NCI-H774 (cell line): ENCODE measurements at places on chromosomes 2 and 18.
A peak's percentile ranks its signal among the peaks of the same experiment; 100 is the strongest.

- DNase-seq, result no peak
These were observed 23.1 kb downstream of the PRPF40A start for GRCh38 chr2:152694161-152694661.

DNA sequence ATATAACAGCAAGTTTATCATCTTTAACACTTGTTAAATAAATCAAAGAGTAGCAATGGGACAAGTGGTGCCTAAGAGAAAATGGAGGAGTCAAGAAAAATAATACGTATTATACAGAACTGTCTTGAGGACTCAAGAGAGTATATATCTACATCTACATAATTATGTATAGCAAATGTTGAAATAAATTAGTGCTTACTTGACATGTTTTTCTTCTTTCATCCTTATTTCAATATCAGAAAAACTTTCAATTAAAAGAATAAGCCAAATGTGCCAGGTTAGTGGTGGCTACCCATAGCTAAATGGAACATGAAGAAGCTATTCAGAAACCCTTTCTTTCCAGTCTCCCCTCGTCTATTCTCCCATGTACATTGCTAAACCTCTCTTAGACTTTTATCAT is 267.3 kb upstream of the SPOPL start:
- DNase-seq, result no peak

DNA sequence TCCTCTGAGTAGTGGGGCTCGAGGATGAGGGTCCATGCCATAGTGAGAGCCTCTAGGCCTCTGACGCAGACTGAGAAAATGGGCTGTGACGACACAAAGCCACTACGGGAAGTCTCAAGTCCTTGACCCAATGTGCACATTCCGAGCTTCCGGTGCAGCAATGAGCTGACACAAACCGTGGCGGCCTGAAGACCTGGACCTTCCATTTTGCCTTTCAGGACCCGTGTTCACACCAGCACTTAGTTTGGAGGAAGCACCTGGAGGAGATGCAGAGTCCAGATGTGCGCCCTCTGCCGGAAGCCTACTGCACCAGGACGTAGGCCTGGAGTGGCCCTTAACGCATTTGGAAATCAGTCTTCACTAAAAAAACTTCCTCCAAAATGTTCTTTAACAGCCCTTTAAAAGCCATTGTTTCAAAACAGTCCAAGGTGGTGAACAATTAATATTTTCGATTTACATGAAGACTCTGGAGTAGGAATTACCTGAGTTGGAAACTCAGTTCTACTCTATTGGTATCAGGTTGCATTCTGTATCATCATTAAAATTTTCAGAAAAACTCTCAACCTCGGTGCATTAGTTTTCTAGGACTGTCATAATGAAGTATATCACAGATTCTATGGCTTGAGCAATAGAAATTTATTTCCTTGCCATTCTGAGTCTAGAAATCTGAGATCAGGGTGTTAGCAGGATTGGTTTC is 33.9 kb downstream of the BMP10 start:
- no peak for DNase-seq

- DNase-seq, result no peak
These were observed 44.5 kb downstream of the EML6 start for GRCh38 chr2:54767921-54768320.

DNA sequence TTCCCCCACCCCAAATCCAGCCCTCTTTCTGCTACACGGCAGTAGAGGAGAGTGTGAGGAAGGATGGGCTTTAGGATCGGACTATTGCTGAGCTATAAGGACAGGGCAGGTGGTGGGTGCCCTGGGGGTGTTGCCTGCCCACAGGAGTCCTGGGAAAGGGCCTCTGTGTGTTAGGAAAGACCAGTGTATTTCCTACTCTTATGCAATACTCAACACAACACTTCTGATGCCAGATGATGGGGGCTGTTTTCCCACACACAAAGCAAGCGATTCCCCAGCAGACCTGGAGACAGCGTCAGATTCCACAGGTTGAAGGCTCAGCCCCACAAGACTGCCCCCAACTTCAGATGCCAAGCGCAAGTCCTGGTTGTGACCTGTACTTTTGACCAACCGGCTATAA is 91.0 kb upstream of the LCLAT1 start:
- no peak for DNase-seq

DNA sequence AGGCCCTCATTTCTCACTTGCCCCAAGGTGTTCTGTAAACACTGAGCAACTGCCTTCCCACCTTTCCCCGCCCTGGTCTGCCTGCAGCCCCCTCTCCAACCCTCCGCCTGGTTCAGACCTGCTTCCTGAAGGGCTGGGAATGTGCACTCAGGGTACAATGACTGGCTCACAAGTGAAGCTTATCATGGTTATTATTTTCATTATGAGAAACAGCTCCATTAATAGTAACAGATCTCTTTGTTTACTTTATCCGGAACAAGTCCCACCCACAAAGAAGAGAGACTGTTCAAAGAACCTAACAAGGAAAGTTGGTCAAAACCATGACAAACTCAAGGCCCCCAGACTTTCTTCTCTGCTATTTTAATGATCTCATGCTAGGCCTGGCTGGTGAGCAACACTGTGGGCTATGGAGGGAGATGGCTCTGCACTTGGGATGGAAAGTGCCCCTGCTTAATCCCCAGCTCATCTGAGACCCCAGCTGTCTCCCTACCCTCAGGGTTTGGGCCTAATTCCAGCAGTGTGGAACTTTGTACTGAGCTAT is 36.7 kb downstream of the ARHGAP25 start:
- DNase-seq, result no peak

DNA sequence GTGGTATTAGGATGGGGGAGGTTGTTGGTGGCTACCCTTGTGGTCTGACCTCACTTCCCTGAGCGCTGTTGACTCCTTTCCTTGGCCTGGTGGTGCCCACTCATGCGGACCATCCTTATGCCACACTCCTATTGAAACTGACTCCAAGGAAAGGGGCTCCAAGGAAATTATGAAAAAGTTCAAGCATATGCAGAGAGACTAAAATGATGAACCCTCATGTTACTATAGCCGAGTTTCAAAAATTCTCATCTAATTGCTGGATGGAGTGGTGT is 96.2 kb upstream of the STPG4 start:
- no peak for DNase-seq

- no peak for DNase-seq
These were observed 122.8 kb downstream of the RAPGEF4 start for GRCh38 chr2:172858473-172858745.

DNA sequence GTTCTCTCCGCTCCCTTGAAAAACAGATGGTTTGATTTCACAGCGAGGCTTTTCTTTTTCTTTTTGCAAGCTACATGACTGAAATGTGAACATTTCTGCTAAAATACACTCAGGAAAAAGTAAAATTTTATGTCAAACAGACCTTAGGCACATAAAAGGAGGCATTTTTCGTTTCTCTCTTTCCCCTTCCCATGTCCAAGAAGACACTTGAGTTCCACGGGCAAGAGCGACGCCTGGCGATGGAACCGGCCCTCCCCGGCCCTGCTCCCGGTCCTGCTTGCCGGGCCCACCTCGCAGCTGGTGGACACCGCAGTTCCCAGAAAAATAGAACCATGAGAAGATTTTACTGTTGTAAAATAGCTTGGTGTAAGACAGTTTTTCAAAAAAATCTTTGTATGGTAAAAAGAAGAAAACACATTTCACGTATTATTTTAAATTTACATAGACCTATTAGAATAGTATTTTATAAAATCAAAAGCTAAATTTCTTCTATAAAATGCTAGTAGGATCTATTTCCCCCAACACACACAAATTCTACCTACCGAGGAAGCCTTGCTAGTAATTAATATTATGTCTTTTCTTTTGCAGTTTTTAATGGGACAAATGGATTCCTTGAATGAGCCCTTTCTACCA is 2.3 kb upstream of the ALKAL2 start:
- DNase-seq, result peak; percentile 55

- DNase-seq, result no peak
These were observed 279.3 kb downstream of the TSN start for GRCh38 chr2:122034777-122035176.

GRCh38 chr18:57836557-57836956 is 33.4 kb upstream of the ATP8B1 start:
- DNase-seq, result no peak

- no peak for DNase-seq
These were observed 208.5 kb upstream of the SPOPL start for GRCh38 chr2:138293045-138293444.

- DNase-seq, result no peak
These were observed 212.2 kb upstream of the RAB12 start for GRCh38 chr18:8397034-8397433.

DNA sequence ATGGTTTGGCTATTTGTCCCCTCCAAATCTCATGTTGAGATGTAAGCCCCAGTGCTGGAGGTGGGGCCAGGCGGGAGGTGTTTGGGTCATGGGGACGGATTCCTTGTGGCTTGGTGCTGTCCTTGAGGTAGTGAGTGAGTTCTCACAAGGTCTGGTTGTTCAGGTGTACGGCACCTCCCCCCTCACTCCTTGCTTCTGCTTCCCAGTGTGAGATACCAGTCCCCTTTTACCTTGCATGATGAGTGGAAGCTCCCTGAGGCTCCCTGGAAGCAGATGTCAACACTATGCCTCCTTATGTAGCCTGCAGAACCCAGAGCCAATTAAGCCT is 232.6 kb downstream of the LDLRAD4 start:
- no peak for DNase-seq

DNA sequence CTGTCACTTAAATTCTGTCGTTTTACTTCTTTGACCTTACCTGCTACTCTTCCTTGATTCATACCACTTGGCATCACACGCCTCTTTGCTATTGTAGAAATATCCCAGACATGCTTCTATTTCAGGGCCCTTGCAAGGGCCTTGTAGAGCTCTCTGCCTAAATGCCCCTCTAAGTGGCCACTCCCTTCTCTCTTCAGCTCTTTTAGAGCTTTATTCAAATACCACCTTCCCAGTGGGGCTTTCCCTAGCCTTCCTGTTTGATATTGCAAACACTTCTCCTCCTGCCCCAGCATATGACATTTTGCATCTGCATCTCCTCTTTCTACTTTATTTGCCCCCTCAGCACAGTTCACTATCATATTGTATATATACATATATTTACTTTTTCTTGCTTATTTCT is 54.0 kb downstream of the PELI1 start:
- DNase-seq, result no peak

DNA sequence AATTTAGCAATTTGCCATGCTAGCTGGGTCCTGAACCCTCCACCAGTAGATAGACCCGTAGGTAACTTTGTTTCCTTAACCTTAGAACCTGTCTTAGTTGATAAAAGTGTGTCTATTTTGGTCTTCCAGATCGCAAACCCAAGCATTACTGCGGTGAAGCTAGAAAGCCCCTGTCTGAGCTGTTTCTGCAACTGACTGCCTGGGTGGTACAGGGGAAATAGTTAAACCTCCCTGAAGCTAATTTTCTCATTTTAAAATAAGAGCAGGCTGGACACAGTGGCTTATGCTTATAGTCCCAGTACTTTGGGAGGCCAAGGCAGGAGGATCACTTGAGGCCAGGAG is 101.7 kb upstream of the MSH2 start:
- no peak for DNase-seq

DNA sequence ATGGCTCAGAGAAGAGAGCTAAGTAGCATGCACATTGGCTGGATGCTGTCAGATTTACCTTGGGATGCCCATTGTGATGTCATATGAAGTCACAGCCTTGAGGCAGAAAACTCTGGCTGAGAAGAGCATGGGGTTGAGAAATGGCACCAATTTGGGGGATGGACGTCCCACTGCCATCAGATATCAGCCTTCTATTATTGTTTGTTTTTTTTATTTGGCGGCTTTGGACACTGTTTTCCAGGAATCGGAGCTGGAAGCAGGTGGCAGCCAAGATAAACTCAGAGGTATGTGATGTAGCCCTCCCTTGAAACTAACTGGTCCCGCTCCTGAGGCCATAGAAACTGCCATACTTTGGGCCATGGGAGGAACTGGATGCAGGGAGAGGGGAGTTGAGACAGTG is 40.6 kb downstream of the GCKR start:
- DNase-seq, result no peak

DNA sequence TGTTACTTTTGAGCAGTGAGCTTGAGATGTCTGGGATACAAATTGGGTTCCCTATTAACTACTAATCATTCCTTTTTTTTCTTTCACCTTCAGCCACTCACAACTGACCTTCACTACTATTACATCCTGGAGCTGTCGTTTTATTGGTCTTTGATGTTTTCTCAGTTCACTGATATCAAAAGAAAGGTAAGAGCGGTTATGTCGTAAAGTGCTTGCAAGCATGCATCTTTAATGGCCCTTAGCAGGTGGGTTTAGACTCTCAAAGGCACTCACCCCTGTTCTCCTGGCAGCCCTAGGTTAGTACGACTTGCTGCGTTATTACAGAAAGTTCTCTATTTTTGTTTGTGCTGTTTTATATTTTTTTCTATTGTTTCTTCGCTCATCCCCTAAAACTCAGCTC is 107.6 kb upstream of the NOSTRIN start:
- DNase-seq, result no peak

DNA sequence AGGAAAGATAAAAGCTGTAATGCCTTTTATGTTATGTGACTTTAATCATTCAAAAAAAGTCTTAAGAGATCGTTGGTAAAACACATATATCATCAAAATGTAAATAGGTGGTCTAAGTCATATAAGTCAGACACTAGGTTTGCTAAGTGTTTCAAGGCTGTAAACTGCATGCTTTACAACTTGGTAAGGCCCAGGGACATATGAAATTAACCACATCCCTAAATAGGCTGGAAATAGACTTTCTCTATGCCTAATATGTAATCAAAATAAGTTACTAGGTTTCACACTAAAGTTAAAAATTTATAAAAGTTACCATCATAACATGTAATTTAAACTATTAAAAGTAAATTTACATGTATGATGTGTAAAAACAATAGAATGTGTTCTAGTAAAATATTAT is 946.3 kb upstream of the LRATD1 start:
- DNase-seq, result no peak

DNA sequence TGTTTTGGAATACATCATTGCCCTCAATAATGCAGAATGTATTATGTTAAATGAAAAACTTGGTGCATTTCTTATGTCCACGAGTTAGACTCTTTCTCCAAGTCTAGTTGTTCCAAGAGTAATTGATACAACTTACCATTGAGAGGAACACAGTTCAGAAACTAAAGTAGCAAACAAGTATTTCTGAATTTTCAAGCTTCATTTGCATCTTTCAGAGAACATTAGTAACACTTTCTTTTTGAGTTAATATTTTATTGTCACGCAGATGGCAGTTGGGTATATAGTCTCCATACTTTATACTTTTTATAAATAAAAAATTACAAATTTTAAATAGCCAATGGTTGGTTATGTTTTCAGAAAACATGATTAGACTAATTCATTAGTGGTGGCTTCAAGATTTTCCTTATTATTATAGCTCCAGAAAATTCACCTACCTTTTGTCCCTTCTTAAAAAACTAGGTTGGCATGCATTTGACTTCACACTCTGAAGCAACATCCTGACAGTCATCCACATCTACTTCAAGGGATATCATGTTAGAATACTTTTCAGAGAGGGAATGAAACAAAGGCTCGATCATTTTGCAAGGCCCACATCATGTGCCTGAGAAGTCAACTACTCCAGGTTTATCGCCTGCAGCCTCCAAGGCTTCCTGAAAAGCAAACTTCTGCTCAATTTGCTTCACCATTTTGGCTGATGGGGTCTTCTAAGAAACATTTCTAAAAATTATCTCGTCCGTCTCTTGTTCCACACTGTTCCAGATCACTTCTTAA is 29.9 kb downstream of the LYPD6B start:
- DNase-seq, result no peak
